ENCODE measurements at places on chromosomes 2 and 18. TPM values are rescaled to one million over a fixed set of nuclear protein-coding genes. Genes with fewer than 3 reads are reported as not detected.

- no peak overlapping the region for H3K27ac ChIP-seq
- H3K36me3 ChIP-seq = no peaks in the 10 kb centered on the region
- H3K4me1 ChIP-seq = no peaks in the 10 kb centered on the region
- no peaks in the 10 kb centered on the region for H3K27me3 ChIP-seq
- H3K4me3 ChIP-seq = no peak overlapping the region
- no peak for DNase-seq
Observed at GRCh38 chr18:24878289-24878688, 417.9 kb downstream of the HRH4 start.

- H3K4me3 ChIP-seq = no peak overlapping the region
- no peaks in the 10 kb centered on the region for H3K27me3 ChIP-seq
- H3K4me1 ChIP-seq = peaks cover 4% of the 10 kb centered on the region
- no peaks in the 10 kb centered on the region for H3K36me3 ChIP-seq
- H3K27ac ChIP-seq = no peak overlapping the region
- DNase-seq = no peak
Observed at GRCh38 chr2:120678251-120678650, 57.4 kb upstream of the GLI2 start.

- H3K4me1 ChIP-seq = no peaks in the 10 kb centered on the region
- DNase-seq = no peak
- peaks cover 2% of the 10 kb centered on the region for H3K36me3 ChIP-seq
- no peaks in the 10 kb centered on the region for H3K27me3 ChIP-seq
Observed at GRCh38 chr18:79343567-79344207, 52.0 kb upstream of the NFATC1 start.

GRCh38 chr2:72923833-72924352 is 6.6 kb downstream of the EMX1 start:
- no peaks in the 10 kb centered on the region for H3K36me3 ChIP-seq
- DNase-seq = no peak
- H3K4me1 ChIP-seq = no peaks in the 10 kb centered on the region
- no peak overlapping the region for H3K27ac ChIP-seq
- H3K4me3 ChIP-seq = no peak overlapping the region
- H3K27me3 ChIP-seq = peaks cover 37% of the 10 kb centered on the region

- no peak overlapping the region for H3K27ac ChIP-seq
- H3K36me3 ChIP-seq = no peaks in the 10 kb centered on the region
- H3K4me3 ChIP-seq = no peak overlapping the region
- H3K4me1 ChIP-seq = no peaks in the 10 kb centered on the region
- no peak for DNase-seq
Observed at GRCh38 chr2:172198361-172198760, 95.7 kb upstream of the DLX2 start.

GRCh38 chr2:98472132-98472650 is 27.5 kb downstream of the INPP4A start:
- no peak for DNase-seq
- H3K4me1 ChIP-seq = peaks cover 82% of the 10 kb centered on the region
- peaks cover 6% of the 10 kb centered on the region for H3K36me3 ChIP-seq

DNA sequence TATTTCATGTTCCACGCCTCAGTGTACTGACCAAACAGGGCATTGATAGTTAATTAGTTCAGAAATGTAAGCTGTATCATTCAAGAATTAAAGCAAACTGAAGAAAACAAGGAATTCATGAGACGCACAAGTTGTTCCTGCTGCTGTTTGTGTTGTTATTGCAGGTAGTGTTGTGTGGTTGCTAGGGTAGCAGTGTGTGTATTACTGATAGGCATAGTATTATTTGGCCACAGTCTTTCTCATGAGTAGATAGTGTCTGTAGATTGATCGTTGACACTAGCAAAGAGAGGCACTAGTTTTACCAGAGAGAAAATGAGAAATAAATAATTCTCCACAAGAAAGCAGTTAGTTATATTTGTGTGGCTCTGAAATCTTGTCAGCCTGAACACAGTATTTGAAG is 548.6 kb downstream of the LRP1B start:
- H3K27ac ChIP-seq = no peak overlapping the region
- no peak overlapping the region for H3K4me3 ChIP-seq

Gene CAVIN2
- not detected for polyA plus RNA-seq

Data from naive thymus-derived CD4-positive, alpha-beta T cell (primary cell).